Ecto neural progenitor cell (in vitro differentiated cells): ENCODE measurements at places on chromosomes 11 and 22.

DNA sequence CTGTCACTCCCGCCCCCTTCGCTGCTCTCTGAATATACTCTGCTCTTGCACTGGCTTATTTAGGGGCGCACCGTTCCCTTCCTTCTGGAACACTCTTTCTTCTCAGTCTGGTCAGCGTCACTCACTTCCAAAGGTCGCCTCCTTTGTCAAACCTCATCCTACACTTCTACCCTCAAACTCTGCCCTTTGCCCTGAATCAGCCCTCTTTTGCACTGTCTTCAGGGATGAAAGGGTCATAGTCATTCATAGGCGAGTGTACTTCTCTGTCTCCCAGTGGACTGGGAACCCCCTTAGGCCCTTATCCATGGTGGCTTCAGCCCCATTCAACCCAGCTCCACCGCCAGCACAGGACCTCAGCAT, 15.4 kb downstream of the MOGAT2 start:
- DNase-seq, result no peak

- DNase-seq, result no peak
Observed at GRCh38 chr11:45772449-45772774, 32.5 kb upstream of the SLC35C1 start.

DNA sequence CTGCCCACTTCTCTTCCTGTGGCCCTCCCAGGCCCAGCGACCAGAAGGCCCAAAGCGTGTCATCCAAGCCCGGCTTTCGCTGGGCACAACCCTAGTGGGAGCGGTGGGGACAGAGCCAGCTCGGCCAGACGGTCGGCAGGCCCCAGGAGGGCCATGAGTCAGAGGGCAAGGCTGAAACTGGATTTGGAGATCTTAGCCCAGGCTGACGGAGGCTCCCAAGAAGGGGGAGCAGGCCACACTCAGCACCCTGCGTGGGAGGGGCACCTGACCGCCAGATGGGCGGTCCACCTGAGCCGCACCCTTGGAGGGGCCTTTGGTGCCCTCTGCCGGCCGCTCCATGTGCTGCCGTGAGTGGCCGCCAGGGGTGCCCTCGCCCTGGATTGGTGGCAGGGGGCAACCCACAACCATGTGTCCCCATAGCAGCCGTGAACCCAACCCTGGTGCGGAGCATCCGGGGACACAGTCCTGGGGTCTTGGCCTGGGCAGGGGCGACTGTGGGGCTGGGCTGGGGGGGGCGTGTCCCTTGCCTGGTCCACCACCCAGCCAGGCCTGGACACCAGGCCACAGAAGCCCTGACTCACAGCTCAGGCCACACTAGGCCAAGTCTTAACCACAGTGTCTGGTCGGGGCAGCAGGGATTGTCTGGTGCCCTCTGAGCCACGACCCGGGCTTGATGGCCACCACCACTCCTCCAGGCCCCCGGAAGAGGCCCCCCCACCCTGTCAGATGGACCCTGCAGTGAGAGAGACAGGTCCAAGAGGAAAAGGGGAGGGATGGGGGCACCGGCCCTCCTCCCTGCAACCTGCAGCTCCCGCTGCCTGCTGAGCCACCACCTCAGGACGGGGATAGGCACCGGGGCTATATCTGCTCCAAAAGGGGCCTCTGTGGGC, 19.2 kb upstream of the TALDO1 start:
- peak; percentile 91 for DNase-seq

DNA sequence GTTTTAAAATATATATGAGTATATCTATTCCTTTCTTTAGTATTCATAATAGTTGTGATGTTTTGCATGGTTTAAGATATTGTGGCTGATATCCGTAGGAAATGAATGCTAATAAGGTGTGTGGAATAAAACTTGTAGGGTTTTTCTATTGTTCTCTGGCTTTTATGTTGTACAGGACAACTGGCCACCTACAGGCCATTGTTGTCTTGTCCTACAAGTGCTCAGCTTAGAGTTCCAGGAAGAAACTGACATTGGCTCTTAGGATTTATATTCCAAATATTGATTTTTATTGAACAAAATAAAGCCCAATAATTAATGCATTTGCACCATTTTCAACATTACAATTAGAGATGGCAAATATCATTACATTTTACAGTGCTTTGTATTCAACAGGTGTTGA, 512.8 kb upstream of the TENM4 start:
- no peak for DNase-seq

- DNase-seq, result no peak
Observed at GRCh38 chr22:22802339-22802970, 85.2 kb upstream of the IGLL5 start.

GRCh38 chr22:32701034-32701433, 100.5 kb upstream of the TIMP3 start:
- no peak for DNase-seq

DNA sequence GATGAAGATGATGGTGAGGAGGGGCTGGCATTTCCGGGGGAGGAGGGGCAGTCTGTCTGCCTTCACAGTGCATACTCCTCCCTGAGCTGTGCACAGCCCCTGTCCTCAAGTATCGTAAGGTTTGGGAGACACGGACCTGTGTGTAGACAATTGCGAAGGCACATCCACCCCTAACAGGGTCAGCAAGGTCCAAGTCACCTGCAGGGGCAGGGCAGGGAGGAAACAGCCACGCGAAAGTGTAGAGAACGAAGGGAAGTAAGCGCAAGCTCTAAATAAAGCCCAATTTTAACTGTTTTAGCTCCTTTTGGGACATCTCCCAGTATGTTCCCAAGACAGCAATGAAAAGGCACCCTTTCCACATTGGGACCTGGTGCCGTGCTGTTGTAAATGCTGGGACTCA, 448.2 kb downstream of the TBC1D22A start:
- peak; percentile 8 for DNase-seq

DNA sequence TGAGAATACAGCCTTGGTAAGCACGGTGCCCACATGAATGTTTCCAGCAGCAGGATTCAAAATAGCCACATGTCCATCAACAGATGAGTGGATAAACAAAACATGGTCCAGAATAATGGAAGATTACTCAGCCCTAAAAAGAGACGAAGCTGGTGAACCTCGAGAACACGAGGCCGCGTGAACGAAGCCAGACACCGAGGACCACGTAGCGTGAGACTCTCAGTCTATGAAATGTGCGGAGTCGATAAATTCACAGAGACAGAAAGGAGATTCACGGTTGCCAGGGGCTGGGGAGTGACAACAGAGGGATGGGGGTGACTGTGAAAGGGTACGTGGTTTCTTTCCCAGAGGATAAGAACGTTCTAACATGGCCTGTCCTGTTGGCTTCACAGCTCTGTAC, 2.9 kb upstream of the ASCL2 start:
- peak; percentile 25 for DNase-seq

GRCh38 chr11:3148255-3148989, 16.7 kb downstream of the OSBPL5 start:
- DNase-seq, result no peak

GRCh38 chr11:88100151-88100550, 75.1 kb downstream of the RAB38 start:
- DNase-seq, result no peak

DNA sequence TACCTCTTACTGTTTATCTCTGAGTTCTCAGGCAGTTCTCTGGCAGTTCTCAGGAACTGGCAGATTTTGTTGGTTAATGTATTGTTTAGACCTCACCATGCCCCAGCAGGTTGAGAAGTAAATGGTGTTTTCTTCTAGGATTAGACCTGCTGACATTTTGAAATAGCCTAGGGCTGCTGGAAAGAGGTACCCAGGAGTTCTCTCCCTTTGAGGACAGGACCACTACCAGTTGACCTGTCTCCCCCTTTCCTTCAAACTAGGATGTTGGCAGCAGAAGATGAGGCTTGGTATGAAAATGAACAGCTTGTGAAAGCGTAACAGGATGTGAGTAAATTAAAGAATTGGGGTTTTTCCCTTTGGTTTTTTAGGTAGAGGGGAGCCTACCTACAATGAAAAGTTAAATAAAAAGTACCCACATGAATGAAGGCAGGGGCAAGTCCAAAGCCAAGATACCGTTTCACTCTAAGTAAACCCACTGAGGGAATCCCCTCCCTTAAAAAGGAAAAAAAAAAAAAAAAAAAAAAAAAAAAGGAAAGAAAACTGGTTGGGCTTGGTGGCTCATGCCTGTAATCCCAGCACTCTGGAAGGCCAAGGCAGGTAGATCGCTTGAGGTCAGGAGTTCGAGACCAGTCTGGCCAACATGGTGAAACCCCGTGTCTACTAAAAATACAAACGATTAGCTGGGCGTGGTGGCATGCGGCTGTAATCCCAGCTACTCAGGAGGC, 96.2 kb downstream of the PDHX start:
- no peak for DNase-seq

DNA sequence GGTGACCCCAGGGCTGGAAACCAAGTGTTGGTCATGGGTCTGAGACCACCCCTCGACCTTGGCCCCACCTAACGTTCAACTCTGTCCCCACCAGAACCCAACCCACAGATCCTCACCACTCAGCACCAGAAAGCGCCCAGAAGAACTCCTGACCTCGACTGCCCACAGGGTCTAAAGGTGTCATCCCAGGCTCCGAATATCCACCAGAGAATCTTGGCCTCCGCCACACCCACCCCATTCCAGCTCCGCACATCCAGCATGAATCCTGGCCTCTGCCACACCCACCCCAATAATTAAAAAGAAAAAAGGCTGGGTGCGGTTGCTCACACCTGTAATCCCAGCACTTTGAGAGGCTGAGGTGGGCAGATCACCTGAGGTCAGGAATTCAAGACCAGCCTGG, 1.3 kb downstream of the CERK start:
- DNase-seq, result no peak

DNA sequence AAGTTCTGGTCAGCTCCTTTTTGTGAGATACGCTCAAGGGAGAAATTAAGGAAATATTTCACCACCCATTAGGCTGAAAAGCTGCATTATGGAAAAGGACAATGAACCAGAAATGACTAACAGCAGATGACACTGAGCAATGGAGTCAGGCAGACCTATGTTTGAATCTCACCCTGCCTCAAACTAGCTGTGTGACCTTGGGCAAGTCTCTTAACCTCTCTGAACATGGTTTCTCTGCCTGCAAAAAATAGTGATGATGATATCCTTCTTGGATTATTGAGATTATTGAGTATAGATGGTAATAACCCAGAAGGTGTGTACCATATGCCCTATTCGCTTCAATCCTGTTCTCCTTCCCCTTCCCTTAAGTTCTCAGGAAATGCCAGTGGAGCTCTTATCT, 2.9 kb upstream of the PRDM11 start:
- DNase-seq, result no peak

GRCh38 chr22:39392341-39392948, 7.1 kb upstream of the TAB1 start:
- no peak for DNase-seq

DNA sequence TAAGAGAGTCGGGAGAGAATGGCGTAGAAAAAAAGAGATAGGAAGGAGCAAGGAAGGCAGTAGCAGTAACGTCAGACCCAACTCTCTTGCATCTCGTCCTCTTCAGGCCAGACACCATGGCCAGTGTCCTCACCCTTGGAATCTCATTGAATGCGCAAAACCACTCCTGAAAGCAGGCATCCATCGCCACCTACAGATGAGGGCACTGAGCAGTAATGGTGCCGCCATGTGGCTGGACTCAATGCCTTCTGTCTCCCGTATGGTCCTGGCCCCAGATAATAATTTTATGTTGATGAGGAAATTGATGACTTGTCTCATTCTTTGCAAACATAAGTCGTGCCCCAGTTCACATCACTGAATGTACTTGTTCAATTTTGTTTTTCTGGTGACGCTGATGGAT, 17.8 kb upstream of the ALX4 start:
- no peak for DNase-seq

DNA sequence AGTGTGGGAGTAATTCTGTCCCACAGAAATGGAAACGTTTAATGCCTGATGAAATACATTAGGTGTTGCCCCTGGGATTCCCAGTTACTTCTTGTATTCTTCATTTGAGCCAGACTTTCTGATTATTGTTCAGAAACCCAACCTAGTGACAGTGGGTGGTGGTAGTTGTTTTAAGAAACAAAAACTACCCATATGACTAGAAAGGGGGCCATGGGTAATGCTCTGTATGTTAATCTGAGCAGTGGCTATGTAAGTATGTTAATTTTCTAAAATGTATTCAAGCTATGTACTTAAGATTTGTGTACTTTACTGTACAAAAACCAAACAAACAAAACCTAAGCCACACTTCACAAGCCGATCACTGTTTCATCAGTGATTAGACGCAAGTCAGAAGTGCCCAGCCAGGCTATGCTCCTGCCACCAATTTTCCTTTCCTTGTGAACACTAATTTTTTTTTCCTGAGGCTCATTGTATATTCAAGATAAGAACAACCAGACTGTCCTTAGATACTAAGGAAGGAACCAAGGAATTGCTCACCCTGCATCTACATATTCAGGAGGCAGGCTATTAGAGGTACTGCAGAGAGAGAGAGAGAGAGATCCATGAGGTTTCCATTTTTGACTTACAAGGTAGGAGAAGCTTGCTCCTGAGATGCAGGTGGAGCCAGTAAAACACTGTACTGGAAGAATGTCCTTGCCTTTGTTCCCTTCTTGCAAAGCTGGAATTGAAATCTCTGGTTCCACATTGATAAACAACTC, 122.7 kb downstream of the DBX1 start:
- no peak for DNase-seq
